ENCODE measurements at places on chromosomes 4 and X.
A peak's percentile ranks its signal among the peaks of the same experiment; 100 is the strongest.

DNA sequence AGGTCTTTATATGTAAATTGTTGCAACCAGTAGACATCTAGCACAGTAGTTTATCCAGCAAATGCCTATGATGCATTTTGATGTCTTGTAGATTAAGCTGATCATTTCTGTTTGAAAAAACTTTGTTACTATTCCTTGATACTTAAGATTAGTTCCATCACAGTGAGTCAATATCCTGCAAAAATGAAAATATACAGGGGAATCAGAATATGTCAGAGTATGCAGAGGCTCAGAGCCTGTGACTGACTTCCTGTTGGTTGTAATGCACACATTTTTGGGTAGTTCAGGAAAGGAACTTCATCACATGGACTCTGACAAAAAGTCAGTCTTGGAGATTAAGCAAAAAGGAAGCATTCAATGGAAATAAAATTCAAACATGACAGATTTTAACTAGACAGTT is 815.5 kb downstream of the FAT4 start:
- no peak for DNase-seq

- peak; percentile 86 for DNase-seq
These were observed at the start of gene SH3TC1 for GRCh38 chr4:8198906-8199593. SH3TC1 (plus strand) TSS chr4:8199290; CDS start chr4:8205195, 5,905 bp downstream.

DNA sequence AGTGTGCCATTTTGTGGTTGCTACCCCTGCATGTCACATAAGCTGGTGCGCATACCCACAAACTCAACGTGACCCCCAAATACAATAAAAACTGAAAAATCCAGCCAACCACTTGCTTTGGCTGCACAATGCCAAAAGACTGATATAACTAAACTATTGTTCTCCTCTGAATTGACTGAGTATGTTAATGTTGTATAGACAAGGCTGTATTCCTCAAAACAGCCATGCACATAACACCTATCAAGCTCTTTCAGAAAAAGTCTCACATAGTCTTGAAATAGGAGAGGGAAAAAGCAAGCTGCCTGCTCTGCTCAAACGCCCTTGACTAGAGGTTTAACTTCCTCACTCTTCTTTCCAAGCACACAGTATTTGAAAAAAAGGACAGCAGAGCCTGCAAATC is 126.4 kb upstream of the NOCT start:
- DNase-seq = no peak

DNA sequence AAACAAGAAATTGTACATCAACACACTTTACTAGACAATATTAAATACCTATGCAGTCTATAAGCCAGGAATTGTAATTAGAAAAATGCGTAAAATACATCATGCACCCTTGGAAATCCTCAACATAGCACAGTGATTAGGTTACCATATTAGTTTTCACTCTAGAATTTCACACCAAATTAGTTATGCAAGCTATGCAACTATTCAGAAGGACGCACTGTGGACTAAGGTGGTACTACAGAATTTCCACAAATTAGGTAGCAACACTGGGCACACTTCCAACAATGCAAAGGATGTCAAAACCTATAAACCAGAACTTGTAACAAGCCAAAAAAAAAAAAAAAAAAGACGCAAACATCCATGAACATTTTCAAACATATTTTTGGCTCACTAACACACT is 71.1 kb upstream of the ZCCHC13 start:
- no peak for DNase-seq

DNA sequence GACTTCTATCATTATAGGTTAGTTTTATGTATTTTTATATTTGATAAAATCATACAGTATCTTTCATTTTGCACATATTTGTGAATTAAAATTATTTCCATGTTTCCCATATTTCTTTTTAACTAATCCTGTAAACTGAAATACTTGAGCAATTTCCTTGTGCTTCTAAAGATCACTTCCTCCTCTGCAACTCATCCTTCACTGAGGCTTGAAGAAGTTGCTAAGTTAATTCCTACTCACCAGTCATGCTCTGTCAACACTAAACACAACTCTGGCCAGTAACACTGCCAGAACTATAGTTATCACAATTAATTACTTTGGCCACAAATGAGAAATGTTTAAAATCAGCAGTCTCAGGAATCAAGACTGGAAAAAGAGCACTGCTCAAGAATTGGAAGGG is 6.7 kb downstream of the SPATA4 start:
- DNase-seq = no peak

DNA sequence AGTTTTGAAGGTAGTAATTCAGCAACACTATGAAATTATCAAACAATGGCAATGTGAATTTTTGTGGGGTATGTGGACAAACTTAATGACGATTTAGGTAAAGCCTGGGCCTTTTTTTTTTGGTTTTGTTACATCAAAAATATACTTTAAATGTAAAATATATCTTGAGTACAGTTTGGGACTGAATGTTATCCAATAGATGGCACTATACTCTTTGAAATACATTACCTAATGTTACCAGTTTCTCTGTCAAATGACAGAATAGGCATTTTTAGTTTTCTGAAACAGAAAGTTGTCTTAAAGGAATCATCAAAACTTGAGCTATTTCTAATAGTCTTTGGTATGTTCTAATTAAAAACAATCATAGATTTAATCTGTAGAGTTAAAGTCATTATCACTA is 1651.9 kb downstream of the C4orf33 start:
- DNase-seq = no peak

DNA sequence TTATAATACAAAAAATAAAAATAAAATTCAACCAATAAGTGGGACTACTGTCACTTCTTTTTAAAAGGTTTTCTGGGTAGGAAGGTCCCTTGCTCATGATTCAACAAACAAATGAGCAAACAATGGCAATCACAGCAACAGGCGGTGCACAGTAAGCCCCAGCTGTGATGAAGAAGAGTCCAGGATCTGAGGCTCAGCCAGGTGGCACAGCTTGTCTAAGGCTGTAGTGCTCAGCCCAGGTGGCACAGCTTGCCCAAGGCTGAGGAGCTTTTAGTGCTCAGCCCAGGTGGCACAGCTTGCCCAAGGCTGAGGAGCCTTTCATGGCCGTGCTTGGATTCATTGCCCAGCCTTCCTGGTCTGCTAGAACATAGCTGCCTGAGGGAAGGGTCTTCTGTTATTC is 75.0 kb downstream of the ZFYVE28 start:
- DNase-seq = peak; percentile 35

DNA sequence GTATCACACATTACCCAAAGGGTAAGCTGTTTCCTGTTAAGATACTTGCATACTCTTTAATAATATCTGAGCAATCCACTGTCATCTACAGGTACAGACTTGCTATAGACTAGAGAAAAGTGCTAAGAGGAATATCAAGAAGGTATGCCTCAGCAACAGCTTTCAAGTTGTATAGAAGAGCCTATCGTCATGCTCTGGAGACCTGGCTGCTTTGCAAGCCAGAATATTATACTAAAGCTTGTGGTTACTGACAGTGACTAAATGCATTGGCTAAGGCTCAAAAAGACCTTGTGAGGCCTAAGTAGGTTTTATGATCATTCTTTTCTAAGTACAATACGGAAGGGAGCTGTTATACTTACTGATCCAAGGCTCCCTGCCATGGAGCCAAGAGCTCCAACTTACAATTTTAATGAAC is 11.3 kb downstream of the LAMP2 start:
- DNase-seq = no peak

DNA sequence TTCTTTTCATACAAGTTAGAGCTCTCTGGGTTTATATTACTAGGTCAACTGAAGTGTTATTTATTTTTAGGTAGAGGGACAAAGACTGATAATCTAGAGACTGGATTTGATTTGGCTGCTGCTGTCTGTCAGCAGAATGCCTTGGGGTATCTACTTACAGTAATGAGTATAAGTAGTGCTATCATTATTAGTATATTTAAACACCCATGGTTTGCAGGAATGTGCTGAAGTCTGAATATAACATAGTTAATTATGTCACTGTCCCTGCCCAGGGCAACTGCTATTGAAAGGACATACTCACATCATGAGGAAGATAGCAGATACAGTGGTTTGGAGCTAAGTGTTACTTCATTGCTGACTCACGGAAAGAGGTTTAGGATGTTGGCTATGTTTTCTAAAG is 76.2 kb downstream of the PRRG1 start:
- DNase-seq = no peak

- DNase-seq = no peak
These were observed 25.2 kb upstream of the SMIM10L2A start for GRCh38 chrX:135396566-135396965.

DNA sequence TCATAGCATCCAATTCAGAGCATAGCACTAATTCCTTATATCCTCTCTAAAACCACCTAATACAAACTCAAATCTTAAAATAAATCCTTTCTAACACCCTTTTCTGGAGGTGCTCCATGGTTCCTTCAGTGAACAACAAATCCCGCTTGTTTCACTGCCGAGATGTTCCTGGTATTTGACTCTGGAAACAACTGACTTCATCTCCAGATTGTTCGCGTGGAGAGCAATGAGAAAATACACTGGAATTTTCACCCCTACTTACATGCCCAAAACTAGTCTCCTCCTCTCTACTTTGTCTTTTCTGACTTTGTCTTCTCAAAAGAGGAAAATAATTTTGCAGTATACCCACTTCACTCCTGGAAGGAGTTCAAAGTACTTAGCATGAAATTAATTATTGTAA is 129.0 kb downstream of the PLS3 start:
- DNase-seq = no peak

DNA sequence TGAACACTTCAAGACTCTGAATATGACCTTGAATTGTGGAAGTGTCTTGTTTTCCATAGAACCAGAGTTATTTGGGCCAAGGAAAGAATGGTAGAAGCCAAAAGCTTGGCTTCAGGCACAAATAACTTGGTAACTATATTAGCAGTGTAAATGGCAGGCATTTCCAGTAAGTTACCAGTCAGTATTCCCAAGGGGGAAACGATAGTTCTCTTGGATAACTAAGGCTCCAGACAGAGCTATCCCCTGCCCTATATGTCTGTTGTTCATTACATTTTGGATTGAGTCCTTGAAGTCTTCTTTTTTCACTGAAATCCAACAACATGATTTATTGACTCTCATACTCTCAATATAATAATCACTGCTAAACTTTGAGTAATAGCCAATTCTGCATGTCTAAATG is 364.1 kb downstream of the MAGEB5 start:
- no peak for DNase-seq

DNA sequence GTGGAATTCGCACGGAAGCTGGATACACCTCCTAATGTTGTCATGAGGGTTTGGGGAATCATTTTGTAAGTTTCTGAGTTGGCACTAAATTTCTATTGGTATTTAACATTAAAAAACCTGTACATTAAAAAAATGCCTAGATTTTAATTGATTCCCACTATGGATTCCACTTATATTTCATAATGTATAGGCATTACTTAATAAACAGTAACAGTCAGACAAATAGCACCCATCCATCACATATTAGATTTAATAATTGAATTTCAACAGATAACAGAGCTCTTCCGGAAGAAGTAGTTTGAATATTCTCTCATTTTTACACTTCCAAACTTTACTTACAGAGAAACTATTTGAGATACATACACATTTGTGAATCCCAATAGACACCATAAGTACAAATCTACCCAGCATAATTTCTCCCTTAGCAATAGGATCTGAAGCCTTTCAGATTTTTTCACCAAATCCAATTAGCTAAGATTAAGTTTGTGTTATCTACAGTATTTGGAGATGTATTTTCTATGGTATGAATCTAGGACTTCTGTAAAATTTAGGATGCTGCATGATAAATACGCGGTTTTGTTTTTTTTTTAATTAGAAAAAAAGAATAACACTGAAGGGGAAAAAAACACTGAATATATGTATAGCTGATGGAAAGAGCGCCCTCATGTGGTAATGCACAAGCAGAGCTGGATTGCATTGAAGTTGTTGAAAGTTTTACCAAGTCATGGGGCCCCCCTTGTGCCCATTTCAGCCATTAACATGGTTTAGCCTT is 12.2 kb upstream of the ODAM start:
- no peak for DNase-seq

DNA sequence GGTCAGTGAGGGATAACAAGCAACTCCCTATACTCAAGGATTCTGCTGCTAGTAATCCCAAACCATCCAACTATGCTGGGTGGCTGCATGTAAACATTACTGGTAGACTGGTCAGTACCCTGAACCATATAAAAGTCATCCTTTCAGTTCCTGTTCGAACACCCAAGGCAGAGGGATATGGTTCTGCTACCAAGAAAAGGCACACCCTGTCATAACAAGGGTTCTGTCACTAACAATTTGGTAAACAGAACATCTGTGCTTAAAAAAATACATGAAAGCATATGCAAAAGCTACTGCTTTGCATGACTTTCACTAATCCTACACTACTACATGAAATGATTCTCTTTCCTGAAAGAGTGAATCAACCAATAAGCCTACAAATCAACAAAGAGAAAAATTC is 76.8 kb upstream of the MCF2 start:
- DNase-seq = no peak

- DNase-seq = no peak
These were observed 1.9 kb downstream of the GRK4 start for GRCh38 chr4:2965262-2965661.

DNA sequence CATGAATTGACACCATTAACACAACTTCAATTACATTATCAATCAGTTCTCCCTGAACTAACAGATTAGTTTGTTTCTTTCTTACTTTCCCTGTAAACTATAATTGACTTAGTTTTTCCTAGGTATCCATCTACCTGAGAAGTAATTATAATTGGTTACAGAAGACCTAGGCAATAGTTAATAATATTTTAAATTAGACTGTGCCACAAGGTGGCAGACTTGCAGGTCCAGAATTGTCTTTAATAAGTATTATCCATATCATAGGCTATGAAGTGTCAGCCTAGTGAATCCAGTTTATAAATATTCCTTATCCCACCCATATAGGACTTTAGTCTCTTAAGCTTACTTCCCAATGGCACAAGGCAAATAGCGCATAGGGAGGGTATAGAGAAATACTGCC is 48.9 kb upstream of the FAM47B start:
- DNase-seq = no peak

DNA sequence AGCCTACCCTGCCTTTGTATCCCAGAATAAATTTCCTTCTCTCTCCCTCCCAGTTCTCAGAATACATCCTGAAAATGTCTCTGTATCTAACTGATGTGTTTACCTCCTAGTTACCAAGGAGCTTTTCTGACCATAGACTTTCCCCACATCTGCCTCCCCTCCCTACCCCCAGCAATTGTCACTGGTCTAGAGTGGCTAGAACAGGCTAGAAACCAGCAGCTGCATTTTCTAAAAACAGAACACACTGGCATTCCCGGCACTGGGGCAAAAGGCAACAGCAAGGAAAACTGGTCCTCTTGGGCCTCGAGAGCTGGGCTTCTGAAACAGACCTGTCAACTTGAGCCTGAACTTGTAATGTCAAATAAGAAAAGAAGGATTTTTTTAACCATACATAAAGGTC is 16.4 kb downstream of the TASL start:
- no peak for DNase-seq

- DNase-seq = no peak
These were observed 295.9 kb upstream of the NRK start for GRCh38 chrX:105526431-105526830.

DNA sequence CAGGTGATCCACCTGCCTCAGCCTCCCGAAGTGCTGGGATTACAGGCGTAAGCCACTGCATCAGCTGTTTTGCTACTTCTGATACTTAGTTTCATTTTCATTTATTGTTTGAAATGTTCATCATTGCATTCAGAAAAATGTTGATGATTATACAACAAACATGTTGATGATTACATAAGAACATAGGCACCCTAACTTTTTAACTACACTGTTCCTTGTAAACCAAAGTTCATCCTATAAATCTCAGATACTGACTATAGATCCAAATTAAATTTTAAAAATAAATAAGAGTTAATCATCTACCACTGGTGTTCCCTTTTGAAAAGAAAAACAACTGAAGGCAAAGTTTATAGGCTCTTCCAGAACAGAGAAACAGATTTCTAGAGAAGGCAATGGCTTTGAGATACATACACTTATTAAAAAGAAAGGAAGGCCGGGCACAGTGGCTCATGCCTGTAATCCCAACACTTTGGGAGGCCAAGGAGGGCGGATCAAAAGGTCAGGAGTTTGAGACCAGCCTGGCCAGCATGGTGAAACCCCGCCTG is 23.4 kb downstream of the TRIM75 start:
- no peak for DNase-seq

All from activated CD8-positive, alpha-beta memory T cell treated with anti-CD3 and anti-CD28 coated beads for 24 hours (primary cell).